Heart right ventricle (tissue), 16 donors: ENCODE measurements at places on chromosomes 3 and 15. TPM values are rescaled to one million over a fixed set of nuclear protein-coding genes. Genes with fewer than 3 reads are reported as not detected.

GRCh38 chr3:185818267-185818875 is 6.5 kb downstream of the IGF2BP2 start:
- H3K4me1 ChIP-seq: peaks cover 33% of the 10 kb centered on the region
- DNase-seq: no peak
- H3K27ac ChIP-seq: no peak overlapping the region
- peaks cover 18% of the 10 kb centered on the region for H3K27me3 ChIP-seq
- no peaks in the 10 kb centered on the region for H3K36me3 ChIP-seq

DNA sequence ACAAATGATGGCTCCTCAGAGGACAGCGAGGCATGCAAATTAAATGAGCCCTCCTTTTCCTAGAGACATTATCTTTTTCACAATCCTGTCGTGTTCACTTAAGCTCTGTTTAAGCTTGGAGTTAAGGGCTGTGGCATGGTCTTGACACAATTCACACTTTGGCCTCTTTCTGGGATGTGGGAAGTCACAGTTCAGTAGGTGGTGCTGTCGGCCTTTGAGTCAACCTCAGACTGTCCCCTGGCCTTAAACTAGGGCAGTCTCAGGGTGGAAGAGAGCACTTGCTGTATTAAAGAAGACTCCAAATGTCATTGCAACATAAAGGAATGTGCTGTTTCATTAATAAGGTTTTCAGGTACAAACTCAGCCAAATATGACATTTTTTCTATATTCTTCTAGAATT is 351.0 kb downstream of the MCTP2 start:
- H3K4me1 ChIP-seq: peaks cover 3% of the 10 kb centered on the region
- peaks cover 76% of the 10 kb centered on the region for H3K27me3 ChIP-seq
- DNase-seq: no peak
- no peak overlapping the region for H3K4me3 ChIP-seq

GRCh38 chr15:35673093-35673684 is 127.2 kb upstream of the DPH6 start:
- peaks cover 53% of the 10 kb centered on the region for H3K4me1 ChIP-seq
- H3K27ac ChIP-seq: peak overlapping the region; percentile 69
- no peak overlapping the region for H3K4me3 ChIP-seq
- no peaks in the 10 kb centered on the region for H3K27me3 ChIP-seq
- no peaks in the 10 kb centered on the region for H3K36me3 ChIP-seq
- DNase-seq: peak; percentile 25

GRCh38 chr3:128380719-128381118 is 86.0 kb downstream of the DNAJB8 start:
- no peaks in the 10 kb centered on the region for H3K36me3 ChIP-seq
- H3K4me3 ChIP-seq: no peak overlapping the region
- no peaks in the 10 kb centered on the region for H3K27me3 ChIP-seq
- DNase-seq: no peak

DNA sequence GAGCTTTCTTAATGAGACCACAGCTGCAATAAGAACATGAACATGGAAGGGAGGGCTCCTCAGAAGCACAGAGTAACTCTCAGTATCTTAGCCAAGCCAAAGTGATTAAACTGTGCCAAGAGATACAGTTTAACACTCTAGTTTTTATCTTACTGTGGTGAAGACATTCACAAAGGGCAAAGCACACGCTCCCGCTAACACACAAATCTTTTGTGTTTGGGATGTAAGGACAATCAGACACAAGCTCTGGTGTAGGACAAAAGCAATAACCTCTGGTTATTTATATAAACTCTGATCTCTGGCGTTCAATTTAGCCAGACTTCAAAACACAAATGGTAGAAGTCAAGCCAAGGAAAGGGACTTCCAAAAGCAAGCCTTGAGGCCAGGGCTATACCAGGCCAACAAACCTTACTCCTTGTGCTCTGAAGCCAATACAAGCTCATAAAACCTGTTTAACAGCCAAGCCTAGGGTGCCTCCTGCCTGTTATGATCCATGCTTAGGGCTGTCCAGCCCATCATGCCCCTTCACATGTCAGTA is 27.8 kb downstream of the DPH3 start:
- H3K4me1 ChIP-seq: peaks cover 33% of the 10 kb centered on the region
- H3K27me3 ChIP-seq: no peaks in the 10 kb centered on the region
- no peak overlapping the region for H3K4me3 ChIP-seq
- no peaks in the 10 kb centered on the region for H3K36me3 ChIP-seq
- DNase-seq: no peak
- H3K27ac ChIP-seq: no peak overlapping the region

DNA sequence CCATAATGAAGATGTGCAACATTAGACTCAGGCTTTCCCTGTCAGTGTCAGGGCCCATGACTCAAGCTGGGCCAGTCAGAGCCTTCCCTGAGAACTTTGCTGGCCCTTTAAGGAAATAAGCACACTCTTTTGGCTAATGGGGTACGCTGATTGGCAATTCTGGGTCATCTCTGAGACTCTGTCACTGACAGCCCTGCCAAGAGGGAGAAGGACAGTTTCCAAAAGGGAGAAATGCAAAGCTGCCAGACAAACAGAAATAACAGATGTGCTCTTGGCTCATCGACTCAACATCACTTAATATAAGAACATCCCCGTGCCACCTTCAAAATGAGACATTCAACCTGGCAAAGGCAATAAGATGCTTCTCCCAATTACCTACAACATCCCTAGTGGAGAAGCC is 491.9 kb upstream of the PROK2 start:
- H3K27ac ChIP-seq: no peak overlapping the region
- H3K36me3 ChIP-seq: no peaks in the 10 kb centered on the region
- no peak for DNase-seq
- H3K4me3 ChIP-seq: no peak overlapping the region
- no peaks in the 10 kb centered on the region for H3K27me3 ChIP-seq
- H3K4me1 ChIP-seq: peaks cover 33% of the 10 kb centered on the region

DNA sequence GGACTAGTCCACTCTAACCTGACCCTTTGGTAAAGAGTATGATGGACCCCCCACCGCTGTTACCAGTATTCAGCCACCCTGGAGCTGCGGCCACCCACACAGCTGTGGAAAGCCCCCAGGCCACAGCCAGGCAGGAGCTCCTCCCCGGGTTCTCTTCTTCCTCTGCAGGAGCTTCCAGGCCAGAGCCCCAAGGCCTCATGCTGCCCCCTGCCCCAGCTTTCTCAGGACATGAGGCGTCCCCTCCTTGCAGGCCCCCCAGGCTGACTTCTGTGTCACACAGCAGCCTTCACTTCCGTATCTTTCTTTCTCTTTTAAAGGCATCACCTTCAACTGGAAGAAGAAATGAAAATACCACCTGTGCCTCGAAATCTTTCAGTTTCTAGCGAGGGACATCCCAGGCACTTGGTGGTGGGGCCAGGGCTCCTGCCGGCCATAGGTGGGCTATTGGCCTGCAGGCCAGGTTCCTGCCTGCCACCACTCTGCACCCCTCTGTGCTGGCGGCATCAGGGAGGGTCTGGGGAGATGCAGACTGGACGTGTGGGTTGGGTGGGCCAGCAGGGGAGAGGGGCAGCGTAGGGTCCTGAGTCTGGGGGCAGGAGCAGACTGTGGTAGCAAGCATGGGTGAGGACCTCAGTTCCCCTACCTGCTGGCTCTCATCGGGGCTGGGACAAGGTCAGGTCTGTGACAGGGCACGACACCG is 19.9 kb downstream of the KLF13 start:
- H3K36me3 ChIP-seq: peaks cover 26% of the 10 kb centered on the region
- no peak for DNase-seq
- no peaks in the 10 kb centered on the region for H3K27me3 ChIP-seq
- peaks cover 84% of the 10 kb centered on the region for H3K4me1 ChIP-seq

- no peaks in the 10 kb centered on the region for H3K27me3 ChIP-seq
- H3K4me1 ChIP-seq: no peaks in the 10 kb centered on the region
- H3K4me3 ChIP-seq: no peak overlapping the region
- no peak overlapping the region for H3K27ac ChIP-seq
These were observed 803.4 kb downstream of the TUSC7 start for GRCh38 chr3:117512975-117513374.

Gene NUP210
- total RNA-seq: 1.7 TPM

Gene CPNE9
- total RNA-seq: not detected

Gene NME9
- not detected for total RNA-seq

Gene CDHR4
- not detected for total RNA-seq

Gene ZNF80
- total RNA-seq: not detected

Gene TGM5
- total RNA-seq: not detected

Gene CHL1
- 0.55 TPM for total RNA-seq
